ENCODE measurements at places on chromosomes 3 and 15.

DNA sequence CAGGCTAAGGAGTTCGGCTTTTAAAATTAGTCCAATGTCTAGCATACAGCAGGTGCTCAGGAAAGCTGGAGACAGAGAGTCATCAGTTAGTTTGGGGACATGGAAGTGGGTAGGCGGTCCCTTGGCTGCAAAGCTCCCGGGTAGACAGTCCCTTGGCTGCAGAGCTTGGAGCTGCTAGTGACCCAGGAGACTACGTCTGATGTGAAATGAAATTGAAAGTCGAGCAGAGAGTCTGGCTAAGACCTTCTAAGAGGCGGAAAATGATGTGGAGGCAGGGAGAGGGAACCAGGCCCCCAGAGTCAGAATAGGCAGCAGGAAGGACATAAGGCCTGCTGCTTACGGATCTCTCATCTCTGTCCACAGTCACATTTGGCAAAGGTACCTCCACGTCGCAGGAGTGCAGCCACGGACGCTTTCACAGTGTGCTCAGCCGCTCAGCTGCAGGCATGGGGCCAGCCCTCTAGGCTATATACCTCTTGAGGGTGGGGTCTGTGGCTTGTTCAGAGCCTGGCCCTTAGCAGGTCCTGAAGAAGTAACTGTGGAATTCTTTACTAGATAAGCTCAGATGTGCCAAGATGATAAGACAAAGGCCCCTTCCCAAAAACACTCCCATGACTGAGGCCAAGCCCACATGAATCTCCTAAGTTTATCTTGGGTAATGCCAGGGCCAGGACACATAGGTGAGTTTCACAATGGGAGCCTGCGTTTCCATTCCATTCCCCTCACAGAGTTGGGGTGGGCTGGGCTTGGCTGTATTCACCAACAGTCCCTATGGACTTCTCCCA is 131.7 kb downstream of the XXYLT1 start:
- no peak for DNase-seq

DNA sequence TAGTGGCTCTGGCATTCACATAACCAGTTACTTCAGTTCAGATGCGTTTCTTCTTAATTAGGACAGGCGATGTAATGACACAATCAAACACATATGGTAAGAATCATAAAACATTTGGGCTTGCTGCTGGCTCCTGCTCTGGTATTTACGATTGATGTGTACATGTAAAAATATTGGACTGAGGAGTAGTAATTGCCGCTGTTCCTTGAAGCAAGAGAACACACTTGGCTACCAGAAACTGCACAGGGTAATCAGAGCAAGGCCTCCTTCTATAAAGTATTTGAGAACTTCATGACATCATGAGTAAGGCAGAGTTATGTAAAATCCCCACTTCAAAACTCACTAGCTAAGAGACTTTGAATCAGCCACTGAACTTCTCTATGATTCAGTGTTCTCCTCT is 158.1 kb downstream of the SSR3 start:
- DNase-seq: no peak

DNA sequence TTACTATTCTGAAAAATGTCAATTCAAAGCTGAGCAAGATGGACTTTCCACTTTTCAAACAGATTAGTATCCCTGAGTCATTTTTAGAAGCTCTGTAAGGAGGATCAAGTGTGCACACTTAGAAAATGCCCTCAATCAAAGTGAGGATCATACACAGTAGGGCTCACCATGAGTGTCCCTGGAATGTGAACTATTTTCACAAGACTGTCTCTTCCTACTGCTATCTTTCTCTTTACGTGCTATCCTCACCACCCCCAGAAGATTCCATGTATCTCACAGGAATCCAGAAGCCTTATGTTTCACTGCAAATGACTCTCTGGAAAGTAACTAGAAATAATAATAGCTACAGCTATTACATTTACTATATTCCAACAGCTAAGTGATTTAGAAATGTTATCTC is 349.9 kb upstream of the TGFBR2 start:
- no peak for DNase-seq

DNA sequence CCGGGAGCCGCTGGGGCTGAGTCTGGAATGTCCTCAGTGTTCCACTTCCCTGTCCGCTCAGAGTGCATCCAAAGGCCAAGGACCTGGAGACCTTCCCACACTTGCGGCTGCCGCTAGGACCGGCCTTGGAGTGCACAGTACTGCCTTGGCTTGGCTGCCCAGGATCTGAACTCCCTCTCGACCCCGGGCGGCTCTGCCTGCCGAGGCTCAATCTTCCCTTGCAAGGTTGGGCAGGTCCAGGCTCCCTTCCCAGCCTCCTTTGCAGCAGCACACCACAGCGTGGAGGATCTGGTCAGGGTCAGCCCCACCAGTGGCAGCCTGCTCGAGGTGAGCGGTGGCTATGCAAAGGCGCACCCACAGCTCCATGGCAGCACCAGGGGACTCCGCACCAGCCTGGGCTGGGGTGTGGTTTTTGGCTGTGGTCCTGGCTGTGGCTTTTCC is 69.2 kb downstream of the PLXNA1 start:
- DNase-seq: no peak

- DNase-seq: no peak
Measured at GRCh38 chr3:123716411-123716810, 131.6 kb upstream of the HACD2 start.

GRCh38 chr3:189833996-189834395 is 202.8 kb downstream of the TP63 start:
- no peak for DNase-seq

- peak; percentile 55 for DNase-seq
Measured at GRCh38 chr15:31327669-31328427, 1.2 kb downstream of the KLF13 start.

DNA sequence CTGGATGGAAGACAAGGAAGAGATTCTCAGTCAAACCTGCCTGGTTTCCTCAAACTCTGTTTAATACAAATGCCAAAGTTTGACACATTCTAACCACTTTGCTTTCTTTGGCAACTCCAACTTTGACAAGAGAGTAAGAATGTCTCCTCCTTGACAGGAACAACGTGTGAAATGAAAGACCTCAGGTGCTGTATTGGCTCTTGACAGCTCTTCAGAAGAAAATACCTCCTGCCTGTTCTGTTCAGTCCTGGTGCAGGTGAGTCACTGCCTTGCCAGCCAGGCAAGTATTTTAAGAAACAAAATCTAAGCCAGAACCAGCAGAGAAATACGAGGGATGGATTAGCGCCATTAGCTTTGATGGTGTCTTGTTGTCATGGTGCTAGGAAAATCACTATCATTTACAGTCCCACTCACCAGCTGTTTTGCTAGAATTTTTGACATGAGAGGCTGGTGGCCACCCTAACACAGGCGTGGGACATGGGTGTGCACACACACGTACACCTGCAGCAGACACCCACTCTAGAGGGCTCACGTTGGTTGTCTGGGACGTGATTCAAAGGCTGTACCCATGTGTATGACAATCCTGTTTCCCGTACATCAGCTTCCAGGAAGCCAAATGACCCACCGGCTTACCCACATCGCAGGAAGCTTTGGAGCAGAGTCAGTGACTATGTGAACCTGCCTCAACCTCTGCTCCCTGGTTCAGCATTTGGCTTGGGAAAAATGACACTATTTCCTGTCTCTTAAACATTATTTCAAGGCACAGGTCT is 60.4 kb downstream of the CCNL1 start:
- no peak for DNase-seq

GRCh38 chr3:72320955-72321303 is 527.3 kb downstream of the SHQ1 start:
- no peak for DNase-seq

DNA sequence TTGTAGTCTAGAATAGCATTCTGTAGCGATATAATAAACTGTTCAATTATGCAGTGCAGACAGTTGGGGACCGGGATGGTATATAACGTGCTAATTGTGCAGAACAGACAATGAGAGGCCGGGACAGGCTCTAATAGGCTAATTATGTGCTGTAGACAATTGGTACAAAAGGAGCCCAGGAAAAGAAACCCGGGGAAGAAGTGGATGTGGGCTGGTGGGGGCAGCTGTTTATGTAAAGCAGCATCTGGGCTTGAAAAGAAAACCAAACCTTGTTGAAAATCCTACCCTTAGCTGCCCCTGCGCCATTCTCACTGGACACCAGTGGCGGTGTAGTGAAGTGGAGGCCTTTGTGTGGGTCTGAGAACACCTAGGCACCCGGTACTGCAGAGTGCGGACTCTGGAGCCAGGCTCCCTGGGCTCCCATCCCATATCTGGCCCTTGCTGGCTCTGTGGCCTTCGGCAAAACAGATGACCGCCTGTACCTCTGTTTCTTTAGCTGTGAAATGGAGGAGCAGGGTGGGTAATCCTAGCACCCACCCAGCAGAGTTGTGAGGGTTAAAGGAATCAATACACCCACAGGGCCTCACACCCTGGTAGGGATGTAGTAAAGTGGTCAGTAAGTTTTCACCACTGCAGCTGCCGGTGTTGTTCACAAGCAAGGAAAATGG is 51.5 kb downstream of the CMTM6 start:
- DNase-seq: no peak

DNA sequence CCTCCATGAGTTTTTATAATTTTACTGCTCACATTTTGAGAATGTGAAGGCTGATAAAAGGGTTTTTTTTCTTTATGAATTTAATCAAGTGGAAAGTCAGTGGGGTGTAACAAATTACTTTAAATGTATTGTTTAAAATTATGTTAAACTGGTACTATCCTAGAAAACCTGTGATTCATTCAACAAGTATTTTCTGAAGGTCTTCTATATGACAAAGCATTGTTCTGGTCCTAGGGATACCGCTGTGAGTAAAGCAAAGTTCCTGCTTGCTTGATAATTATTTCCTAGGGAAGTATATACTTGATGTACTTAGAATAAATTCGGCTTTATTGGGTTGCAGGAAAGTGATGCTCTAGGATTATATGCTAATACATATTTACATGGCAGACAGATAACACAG is 152.8 kb upstream of the GOLGA6L4 start:
- DNase-seq: no peak

- DNase-seq: no peak
Measured at GRCh38 chr3:157388976-157389375, 47.7 kb upstream of the PTX3 start.

DNA sequence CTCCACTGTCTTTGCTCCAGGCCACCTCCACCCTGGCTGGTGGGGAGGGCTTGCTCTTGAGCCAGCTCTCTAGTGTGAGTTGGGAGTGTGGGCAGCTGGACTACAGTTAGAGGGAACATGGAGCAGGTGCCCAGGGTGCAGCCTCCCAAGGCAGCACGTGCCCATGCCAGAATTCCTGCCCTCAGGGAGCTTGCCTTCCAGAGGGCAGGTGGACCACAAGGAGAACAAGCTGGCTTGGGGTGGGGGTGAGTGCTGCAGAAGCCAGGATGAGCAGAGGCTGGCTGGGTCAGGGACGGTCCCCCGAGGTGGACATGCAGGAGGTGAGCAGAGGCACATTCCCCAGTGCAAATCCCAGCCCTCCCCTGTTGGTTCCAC is 89.5 kb downstream of the VGLL4 start:
- DNase-seq: no peak
